ENCODE measurements at places on chromosomes 12 and 14.

GRCh38 chr14:92190768-92191167 is 69.0 kb downstream of the CPSF2 start:
- no peak for DNase-seq

DNA sequence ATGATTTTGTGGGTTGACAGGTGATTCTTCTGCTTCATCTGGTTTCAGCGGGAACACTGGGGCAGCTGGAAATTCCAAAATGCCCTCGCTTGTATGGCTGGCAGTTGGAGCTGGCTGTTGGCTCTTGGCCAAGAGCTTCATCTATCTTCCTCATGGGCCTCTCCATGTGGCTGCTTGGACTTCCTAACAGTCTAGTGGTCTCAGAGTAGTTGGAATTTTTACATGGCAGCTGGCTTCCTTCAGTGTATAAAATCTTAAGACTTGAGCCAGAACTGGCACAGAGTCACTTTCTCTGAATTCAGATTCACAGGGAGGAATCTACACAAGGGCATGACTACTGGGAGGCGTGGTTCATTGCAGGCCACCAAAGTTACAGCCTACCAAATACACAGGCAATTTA is 204.9 kb upstream of the RMST start:
- DNase-seq = no peak

DNA sequence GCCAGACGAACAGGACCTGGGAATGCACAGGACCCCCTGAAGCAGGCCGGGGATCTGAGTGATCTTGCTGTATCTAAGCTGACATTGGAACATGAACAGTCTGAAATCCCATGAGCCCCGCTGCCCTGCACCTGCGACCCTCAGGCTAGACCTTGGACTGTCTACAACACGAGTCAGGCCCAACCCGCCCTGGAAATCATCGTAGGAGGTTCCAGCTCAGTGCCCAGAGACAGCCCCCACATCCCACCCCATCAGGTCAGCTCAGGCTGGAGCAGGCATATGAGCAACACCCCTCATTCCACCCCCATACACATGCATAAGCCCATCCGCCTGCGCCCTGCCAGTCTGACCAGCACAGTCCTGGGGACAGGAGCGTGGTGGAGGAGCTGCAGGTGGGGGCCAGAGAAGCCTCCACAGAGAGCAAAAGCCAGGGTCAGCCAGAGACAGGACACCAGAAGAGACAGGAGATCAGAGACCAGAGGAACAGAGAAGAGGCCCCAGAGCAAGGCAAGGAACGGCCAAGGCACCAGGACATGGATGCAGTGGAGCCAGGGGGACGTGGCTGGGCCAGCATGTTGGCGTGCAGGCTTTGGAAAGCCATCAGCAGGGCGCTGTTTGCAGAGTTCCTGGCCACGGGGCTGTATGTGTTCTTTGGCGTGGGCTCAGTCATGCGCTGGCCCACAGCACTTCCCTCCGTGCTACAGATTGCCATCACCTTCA is at the start of gene AQP6:
Gene AQP6 (plus strand): TSS at position 307 of the 720 bp plus-strand sequence. CDS start 227 bp downstream, at position 534.
- DNase-seq = no peak

- DNase-seq = peak; percentile 68
These were observed 103.8 kb upstream of the FKBP4 start for GRCh38 chr12:2691006-2691344.

DNA sequence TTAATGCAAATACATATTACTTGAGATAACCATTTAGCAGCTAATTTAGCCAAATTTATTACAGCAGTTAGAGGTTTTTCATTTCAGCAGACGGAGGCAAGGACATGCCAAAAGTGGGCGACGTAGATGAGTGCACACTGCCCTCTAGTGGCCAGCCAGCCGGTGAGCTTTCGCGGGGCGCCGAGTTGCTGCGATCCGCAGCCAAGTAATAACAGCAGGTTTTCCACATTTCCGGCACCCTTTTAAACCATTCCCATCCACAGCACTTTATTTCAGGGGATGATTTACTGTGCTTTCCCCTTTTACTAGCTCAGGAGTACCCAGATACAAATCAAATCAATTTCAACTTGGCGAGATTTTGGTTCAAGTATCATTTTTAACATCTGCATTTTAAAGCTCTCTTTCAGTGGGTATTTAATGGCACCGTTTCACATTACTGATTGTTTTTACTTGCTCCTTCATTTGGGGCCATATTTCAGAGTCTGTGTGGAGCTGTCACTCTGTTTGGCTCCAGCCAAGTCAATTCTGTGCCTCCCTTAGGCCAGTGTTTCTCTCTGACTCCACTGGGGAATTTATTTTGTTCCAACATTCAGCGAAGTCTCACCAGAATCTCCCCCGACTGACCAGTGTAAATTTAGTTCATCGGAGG is 158.0 kb downstream of the EGLN3 start:
- DNase-seq = peak; percentile 66

- DNase-seq = peak; percentile 84
These were observed 71.2 kb downstream of the VCPKMT start for GRCh38 chr14:50045039-50045711.

GRCh38 chr14:95910628-95911027 is 34.0 kb downstream of the TUNAR start:
- DNase-seq = no peak

- DNase-seq = no peak
These were observed 42.1 kb downstream of the DAO start for GRCh38 chr12:108921946-108922345.

DNA sequence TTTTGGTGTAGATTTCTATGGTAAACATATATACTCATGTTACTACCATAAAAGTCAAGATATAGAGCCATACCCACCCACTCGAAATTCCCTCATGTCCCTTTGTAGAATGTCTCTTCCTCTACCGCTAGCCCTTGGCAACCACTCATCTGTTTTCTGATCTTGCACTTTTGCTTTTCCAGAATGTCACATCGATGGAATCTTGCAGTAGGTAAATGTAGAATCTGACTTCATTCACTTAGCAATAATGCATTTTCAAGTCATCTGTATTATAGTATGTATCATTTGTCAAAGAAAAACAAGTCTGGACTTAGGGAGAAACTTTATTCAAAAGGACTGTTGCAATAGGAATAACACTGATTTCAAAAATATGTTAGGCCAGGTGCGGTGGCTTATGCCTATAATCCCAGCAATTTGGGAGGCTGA is 19.3 kb upstream of the CLEC2D start:
- DNase-seq = no peak

- DNase-seq = no peak
These were observed 40.7 kb downstream of the NKX2-1 start for GRCh38 chr14:36479344-36479743.

DNA sequence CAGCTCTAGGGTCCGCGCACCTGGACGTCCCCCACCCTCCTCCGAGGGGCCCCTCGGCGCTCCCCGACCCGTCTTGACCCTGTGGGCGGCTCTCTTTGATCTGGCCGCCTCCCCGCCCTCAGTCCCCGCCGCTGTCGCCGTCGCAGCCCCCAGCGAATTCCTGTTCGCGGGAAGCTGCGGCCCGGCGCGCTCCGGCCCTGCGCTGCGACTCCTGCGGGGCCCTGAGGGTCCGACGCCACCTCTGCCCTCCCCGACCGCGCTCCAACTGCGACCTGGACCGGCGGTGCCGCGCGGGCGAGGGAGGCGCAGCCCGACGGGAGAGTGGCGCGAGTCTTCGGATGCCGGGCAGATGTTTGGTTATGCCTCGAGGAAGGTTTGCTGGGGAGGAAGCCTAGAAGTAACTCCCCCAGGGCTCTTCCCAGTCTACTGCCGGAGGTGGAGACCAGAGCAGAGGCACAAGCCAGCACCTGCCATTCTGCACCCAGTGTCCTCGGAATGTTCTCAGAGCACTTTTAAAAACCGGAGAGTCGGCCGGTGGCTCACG is 440 bp upstream of the ISM2 start:
- no peak for DNase-seq

DNA sequence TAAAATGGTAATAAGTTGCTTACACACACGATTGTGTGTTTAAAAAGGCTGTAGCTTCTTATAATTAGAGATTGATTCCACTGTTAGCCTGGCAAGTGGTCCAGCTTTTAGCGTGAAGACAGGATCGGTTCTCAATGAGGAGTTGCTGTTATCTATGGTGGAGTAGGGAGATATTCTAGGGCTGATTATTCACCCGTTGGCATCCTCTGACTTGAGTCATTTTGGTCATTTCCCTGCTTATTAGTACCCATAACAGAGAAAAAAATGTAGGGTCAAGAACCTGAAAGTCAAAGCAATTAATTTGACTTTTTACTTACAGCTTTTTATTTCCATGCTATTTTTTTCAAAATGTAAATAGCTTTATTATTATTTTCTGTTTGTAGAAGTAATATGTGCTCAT is 76.0 kb downstream of the KCNK13 start:
- no peak for DNase-seq

- DNase-seq = no peak
These were observed 372.3 kb upstream of the KITLG start for GRCh38 chr12:88952562-88952942.

Data from CD4-positive, alpha-beta T cell treated with Interleukin-6 for 4 hours (primary cell).